GM12891 (cell line): ENCODE measurements at places on chromosomes 16 and 17.

DNA sequence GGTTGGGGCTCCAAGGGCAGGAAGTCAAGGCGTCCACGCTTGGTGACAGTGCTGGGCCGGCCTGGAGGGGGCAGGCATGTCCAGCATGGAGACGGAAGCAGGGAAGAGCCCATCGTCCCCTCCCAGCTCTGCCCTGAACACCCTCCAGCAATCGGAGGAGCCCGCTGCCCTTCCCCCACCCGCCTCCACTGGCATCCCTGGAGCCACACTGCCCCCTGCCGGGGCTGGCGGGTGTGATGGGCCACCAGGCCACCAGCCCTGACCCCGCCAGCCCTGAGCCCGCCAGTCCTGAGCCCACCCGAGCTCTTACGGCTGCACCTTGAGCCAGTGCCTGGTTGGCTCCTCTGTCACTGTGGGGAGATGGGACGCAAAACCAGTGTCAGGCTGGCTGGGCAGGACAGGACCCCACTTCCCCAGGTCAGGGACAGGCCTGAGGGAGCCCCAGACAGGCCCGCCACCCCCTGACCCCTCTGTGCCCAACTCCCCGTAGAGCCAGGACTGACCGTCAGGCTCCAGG is 4.1 kb upstream of the CDH15 start:
- DNase-seq: peak; percentile 91

GRCh38 chr17:78675836-78676235 is 98.6 kb upstream of the DNAH17 start:
- no peak for DNase-seq

DNA sequence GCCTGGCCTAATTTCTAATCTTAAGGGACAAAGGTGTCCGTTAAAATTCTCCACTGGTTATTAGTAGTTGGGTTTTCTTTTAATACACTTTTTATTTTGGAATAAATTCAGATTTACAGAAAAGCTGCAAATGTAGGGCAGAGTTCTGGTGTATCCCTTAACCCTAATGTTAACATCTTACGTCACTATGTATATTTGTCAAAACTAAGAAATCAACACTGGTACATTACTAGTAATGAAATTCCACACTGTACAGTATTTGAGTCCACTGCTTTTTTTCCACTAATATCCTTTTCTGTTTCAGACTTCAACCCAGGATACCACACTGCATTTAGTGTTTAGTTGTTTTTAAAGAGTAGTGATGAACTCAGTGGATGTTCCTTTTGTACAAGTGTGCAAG is 18.7 kb upstream of the KPNA2 start:
- DNase-seq: no peak

DNA sequence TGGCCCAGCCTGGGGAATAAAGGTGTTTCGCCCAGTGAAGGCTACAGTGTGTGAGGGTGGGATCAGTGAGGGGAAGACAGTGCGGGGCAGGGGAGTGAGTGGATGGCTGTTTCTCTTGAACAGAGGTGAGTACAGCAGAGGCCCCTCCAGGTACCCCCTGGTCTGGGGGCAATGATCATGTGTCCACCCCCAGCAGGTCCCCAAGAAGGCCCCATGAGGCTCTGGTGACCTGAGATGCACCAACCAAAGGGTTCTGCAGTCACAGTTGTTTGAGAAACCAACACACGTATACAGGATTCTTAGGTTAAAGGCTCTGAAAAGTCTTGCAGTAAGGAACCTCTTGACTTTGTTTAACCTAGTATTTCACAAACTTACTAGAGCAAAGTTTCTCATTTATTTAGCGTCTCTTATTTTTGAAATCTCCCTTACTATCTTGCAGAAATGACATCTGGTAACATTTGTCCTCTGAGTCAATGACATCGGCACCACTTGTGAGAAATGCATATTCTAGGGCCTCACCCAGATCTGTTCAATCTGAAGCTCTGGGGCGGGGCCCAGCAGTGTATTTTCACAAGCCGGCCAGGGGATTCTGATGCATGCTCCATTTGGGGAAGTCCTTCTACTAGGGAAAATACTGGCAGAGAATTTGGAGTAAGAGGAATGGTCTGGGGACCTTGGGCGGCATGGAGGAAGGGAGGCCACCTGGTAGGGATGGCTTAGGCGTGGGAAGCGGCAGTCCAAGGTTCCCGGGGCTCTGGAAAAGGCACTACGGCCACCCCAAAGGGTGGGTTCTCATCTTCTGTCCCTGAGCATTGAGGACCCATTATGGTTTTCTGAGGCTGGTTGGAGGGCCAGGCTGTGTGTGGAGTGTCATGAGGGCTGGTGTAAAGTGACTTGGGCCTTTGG is 217.3 kb downstream of the NTN1 start:
- no peak for DNase-seq

- no peak for DNase-seq
Observed at GRCh38 chr17:73744411-73744810, 100.2 kb upstream of the SDK2 start.

DNA sequence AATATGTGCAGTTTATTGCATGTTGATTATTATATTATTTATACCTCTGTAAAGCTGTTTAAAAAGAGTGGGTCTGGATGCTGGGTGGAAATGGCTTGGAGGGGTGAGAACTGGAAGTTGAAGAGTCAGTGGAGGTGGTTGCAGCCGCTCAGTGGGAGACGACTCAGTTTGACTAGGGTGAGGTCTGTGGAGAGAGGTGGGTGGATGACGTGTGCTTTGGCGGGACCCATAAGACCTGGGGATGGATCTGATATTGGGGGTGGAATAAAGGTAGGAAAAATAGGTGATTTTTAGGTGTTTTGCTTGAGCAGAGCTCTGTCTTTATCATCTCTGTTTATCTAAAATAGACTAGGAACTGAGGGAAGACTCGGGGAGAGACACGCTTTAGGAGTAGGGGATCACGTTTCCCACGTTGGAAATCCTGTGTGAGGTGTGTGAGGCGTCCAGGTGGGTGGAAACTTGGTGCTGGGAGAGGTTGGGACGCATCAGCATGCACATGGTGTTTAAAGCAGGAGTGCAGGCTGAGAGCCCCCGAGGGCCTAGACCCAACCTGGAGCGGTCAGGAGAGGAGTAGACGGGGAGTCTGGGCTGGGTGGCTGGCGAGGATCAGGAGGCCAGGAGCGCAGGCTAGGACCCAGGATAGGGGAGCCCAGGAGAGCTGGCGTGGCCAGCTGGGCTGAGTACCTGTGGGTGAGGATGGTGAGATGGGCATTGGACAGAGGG is 17.2 kb downstream of the NT5M start:
- no peak for DNase-seq

DNA sequence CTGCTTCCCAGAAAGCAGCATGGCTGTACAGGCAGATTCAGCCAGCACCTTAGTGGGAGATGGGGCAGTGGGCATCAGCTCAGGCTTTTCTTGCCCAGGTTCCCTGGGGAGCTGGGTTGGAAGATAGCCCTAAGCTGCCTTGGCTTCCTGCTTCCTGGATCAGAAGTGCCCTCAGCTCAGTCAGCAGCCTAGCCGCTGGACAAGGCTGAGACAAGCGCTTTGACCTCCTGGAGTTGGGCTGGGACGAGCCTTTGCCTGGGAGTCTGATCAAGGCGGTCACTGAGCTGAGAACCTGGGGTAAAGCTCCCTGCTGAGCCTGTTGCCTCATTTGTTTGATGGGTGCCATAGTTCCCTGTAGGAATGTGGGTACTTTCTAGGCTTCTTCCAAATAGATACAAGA is 190.0 kb downstream of the RAB11FIP4 start:
- no peak for DNase-seq

GRCh38 chr16:9802160-9802559 is 380.1 kb downstream of the GRIN2A start:
- no peak for DNase-seq
